ENCODE measurements at places on chromosomes 2 and 18.

DNA sequence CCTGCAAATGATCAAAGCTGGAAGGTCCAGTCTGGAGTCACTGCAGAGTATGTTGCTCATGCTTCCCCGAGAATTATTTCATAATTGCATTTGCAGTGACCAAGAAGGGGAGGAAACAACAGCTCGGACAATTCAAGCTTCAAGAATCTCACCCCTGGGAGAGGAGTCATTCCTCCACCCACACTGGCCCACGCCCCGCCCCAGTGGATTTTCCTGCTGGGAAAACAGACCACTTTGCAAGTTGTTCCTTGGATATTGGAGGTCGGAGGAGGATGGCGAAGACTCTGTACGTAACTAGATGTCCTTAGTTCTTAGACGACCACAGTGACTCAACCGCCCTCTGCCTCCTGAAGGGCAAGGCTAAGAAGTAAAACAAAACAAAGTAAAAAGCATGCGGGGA lies 159.4 kb downstream of the TPO start:
- DNase-seq = no peak

DNA sequence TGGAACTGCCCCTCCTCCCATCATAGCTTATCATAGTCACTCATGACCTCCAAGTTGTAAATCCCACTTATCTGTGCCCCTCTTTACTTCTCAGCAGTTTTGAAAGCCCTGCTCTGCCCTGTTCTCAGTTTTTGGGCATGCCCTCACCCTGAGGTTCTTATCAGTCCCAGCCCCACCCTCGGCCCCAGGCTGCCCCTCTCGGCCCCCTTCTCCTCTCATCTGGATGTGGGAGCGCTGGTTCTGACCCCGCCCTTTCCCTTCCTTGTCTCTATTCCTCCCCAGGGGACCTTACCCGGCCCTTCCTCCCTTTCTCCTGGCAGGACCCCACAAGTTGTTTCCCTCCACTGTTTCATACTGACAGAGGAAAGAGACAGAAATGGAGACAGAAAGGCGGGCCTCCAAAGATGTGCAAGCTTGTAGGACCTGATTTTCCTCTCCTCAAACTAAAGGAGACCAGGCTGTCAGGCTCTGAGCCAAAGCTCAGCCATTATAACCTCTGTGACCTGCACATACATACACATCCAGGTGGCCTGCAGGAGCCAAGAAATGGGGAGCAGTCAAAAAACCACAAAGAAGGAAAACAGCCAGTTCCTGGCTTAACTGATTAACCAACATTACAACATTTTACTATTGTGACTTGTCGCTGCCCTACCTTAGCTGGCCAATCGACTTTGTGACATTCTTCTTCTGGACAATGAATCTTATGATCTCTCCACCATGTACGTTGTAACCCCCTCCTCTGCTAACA lies 171.0 kb upstream of the HS6ST1 start:
- no peak for DNase-seq

- no peak for DNase-seq
Observed at GRCh38 chr2:161046876-161047275, 113.4 kb upstream of the TANK start.

DNA sequence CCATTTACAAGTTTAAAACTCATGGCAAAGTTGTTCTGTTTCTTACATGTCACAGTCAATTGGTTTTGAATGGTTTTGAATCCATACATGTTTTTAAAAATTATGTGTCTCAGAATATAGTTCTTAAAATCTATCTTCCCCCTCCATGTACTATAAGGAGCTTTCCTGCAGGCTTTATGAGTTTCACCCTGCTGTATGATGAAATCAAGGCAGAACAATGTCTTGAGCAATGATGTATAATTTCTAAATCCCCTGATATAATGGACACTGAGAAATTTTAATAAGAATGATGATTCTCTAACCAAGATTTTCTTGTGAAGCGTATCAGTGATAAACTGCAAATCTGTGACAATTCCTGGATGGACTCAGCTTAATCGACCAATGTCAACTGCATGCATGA lies 10.6 kb upstream of the ZNF516 start:
- DNase-seq = no peak

GRCh38 chr2:233422649-233423551 lies 68.6 kb downstream of the DGKD start:
- no peak for DNase-seq

DNA sequence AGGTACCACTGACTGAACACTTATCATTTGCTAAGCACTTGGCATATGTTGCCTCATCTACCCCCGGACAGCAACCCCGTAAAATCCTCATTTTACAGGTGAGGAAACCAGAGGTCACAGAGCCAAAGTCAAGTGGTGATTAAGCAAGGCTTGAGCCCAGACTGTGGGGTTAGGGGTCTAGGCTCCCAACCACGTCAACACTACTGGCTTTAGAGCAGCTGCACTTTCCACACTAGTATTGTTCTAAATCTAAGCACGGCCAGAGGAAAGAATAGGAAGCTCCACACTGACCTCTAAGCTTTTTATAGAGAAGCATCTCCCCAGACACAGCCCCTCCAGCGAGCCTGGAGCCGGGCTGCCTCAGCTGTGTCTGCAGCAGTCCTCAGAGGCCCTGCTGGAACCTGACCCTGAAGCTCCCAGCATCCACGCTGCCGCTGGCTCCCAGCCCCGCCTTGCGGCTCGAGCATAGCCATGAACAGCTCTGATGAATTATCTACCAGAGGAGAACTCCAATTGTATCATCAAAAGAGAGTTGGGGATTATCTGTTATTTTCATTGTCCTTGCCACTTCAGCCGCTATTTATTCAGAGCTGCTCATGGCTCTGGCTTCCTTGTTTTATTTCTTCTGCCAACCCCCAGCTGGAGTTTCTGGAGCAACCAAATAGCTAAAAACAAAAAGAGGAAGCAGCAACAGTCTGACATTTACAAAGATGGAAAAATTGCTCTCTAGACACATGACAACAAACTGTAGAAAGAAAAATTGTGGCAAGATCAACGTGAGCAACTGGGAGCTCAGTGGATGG lies 62.2 kb upstream of the RTN4 start:
- no peak for DNase-seq

GRCh38 chr2:96715658-96716057 lies 24.2 kb downstream of the LMAN2L start:
- no peak for DNase-seq

DNA sequence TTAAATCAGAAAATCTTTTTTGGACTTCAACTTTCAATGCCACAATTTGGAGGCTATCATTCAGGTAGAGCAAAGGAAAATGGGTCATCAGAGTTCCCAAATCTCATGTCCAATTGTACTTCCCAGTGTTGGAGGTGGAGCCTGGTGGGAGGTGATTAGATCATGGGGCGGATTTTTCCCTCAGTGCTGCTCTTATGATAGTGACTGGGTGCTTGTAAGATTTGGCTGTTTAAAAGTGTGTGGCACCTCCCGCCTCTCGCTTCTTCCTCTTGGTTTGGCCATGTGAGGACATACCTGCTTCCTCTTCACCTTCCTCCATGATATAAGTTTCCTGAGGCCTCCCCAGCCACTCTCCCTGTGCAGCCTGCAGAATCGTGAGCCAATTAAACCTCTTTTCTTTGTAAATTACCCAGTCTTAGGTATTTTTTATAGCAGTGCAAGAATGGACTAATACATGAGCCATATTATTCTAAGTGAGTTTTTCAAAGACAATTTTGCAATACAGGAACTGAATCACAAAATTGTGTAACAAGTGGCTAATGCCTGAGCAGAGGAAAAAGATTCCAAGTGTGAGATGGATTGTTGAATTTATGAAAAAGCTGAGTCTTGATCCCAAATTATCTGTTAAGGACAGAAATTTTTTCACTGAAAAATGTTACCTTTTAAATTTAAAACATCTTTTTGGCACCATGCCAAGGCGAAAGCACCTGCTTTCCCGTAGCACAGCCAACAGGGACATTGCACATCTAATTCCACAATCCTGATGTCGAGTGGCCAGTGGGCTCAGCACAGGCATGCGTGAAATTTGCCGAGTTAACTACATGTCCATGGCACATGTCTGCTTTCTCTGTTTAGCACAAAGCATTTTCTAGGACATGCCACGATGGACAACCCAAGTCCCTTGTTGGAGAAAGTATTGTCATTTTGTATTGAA lies 150.9 kb downstream of the COL6A3 start:
- no peak for DNase-seq

All from T1000 (cell line).